ENCODE measurements at places on chromosomes 4 and X.

DNA sequence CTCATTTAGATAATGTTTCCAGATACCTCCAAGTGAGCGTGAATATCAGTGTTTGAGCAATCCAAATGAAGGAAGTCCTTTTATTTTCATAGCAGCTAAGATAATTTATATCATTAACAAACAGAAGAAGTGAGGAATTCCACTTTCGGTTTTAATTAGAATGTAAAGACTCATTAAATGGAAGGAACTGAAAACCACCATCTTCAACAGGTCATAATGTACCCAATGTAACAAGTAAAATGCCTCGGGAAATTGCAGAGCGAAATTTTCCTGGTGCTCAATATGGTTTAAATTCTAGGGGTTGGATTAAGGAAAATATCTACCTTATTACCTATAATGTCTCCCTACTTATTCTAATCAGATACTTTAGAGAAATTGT lies 33.9 kb upstream of the SLC9A7 start:
- DNase-seq = no peak

- DNase-seq = no peak
Observed at GRCh38 chrX:39262641-39263040, 461.4 kb downstream of the MID1IP1 start.

DNA sequence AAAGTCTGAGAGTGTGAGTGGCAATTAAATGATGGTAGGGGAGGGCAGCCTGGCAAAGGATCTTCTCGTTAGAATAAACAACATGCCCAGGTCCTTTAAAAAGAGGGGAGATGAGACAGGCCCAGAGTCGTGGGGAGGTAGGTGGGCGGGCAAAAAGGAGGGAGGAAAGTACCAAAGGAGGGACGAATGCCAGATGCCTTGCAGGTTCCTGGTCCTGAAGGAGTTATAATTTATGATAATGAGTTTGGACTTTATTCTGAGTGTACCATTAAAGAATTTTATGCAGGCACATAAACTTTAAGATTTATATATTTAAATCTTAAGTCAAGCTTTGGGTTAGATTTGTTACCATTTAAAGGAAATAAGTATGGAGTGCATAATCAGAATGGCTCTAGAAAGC lies 62.3 kb upstream of the SMARCA5 start:
- DNase-seq = no peak

DNA sequence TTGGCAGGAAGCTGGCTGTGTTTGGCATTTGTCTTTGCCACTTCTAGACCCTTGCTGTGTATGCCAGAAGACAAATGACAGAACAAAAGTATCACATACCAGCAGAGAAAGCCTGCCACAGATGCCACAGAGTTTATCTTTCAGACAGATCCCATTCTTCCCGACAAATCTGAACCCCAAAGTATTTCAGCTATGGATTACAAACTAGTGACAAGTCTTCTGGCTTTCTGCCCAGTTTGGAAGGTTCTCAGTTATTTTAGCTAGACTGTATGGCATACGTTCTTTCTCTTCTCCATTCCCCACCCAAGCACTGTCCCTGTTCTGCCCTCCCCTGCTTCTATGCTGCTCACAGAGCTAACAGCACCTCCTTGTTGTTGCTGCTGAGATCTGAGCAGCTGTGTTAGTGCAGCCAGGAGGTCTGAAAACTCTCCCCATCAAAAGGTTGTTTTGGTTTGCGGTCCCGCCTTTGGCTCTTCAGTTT lies 236.7 kb downstream of the FRAS1 start:
- DNase-seq = peak; percentile 46

GRCh38 chr4:173494013-173494970 lies 35.7 kb downstream of the HAND2 start:
- peak; percentile 62 for DNase-seq

DNA sequence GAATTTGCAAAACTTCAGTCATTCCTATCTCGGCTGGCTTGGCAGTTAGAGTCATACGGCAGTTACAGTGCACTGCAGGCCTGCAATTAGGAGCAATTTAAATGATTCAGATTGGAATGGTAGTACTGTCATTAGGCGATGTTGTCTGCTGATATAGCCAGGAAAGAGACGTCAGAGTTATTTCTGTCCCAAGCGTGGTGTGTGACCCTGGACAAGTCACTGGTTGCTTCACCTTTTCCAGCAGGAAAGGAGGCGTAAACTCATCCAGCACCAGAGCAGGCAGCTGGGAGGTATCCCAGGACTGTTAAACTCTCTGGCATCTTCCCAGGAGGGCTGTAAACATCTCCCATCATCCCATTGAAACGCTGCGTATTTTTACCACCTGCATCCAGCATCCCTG lies 836 bp upstream of the LNX1 start:
- DNase-seq = no peak

GRCh38 chr4:42078184-42078801 lies 74.2 kb downstream of the BEND4 start:
- DNase-seq = no peak

DNA sequence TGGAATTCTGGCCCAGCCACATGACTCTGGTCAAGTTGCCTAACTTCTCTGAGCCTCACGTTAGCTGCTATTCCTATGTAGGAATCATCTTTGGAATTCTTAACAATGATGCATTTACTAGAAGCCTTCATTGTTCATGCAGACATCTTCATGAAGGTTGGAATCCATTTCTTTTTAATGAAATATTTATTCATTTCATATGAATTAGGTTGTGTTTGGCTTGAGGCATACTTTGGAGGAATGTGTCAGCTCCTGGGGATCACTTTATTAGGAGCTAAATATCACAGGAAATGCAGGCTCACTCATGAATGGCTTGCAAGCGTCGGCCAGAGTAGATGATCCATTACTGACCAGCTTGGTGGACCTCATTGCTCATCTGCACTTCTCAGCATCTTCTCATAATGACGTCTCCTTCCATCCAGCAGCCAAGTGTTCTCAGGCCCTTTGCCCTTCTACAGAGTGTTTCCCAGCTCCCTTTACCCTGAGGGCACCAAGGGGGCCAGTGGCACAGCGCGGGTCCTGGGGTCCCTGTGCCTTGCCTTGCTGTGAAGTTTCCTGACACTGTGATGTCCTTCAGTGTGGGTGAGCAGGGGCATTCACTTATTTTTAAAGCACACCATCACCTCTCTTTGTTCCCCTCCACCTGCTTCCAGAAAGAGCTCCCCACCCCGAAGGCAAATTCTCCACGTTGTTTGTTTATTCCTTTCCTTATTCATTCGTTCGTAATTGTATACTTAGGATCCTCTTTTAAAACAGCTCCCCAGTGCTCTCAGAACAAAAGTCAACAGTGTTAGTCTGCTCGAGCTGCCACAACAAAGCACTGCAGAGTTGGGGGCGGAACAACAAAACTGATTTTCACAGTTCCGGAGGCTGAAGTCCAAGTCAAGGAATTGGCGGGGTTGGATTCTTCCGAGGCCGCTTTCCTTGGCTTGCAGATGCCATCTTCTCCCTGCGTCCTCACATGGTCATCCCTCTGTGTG lies 106.8 kb downstream of the STK32B start:
- no peak for DNase-seq

- no peak for DNase-seq
Observed at GRCh38 chrX:4547213-4547836, 833.9 kb upstream of the PRKX start.

- DNase-seq = no peak
Observed at GRCh38 chr4:112322866-112323265, 25.7 kb downstream of the ALPK1 start.

- DNase-seq = no peak
Observed at GRCh38 chr4:139958739-139959098, 195.3 kb downstream of the MAML3 start.

- no peak for DNase-seq
Observed at GRCh38 chr4:38105475-38106220, 145.4 kb downstream of the PTTG2 start.

- no peak for DNase-seq
Observed at GRCh38 chr4:104163820-104164219, 330.9 kb downstream of the CXXC4 start.

DNA sequence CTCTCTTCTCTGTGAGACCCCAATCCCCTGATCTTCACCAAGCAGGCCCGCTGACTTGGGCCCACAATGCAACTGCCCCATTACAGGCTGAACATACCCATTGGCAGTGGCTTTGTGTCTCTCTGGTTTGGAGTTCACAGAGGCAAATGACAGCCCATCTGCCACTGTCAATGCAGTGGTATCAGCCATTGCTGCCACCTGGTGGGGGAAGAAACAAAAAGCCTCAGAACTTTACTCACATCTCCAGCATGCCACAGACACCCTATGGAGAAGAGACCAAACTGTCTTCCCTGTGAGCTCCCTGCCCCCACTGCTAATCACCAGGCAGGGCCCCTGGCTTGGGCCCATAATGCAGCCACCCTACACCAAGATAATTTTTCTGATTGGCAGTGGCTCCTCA lies 729.3 kb upstream of the ACTRT1 start:
- DNase-seq = no peak

GRCh38 chrX:20527558-20528011 lies 260.9 kb upstream of the RPS6KA3 start:
- peak; percentile 2 for DNase-seq

- DNase-seq = no peak
Observed at GRCh38 chrX:2679534-2680485, 11.3 kb upstream of the CD99 start.

DNA sequence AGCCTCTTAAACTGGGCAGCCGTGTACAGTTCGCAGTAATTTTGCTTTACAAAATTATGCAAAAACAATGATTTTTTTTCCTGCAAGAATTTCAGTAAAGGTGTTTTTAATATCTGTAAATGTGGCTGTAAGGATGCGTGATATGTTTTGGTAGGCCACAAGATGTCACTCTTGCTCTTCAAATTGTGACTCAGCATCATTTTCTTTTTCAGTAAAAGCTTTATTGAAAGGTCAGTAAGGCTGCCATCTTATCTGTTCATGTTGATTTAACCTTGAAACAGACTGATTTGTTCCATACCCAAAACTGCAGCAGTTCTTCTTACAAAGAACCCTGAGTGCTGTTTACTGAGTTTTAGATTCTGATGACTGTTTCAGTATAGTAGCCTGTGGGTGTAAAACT lies 39.9 kb downstream of the TXLNG start:
- DNase-seq = peak; percentile 25

DNA sequence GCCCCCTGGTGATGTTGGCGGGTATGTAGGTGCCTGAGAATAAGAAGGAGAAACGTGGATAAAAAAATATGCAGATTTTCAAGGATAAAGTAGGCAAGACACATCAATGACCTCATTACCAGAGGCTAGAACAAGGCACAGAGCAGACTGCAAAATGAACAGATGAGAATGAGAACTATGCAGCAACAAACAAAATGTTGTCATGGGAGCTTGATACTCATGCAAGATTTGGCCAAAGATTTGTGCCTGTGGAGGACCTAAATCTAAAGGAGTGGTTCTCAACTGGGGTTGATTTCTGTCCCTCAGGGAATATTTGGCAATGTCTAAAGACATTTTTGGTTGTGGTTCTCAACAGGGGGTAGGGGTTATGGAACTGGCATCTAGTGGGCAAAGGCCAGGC lies 177.3 kb downstream of the FRMPD4 start:
- no peak for DNase-seq

- no peak for DNase-seq
Observed at GRCh38 chrX:153885968-153886903, at the start of gene L1CAM. Gene L1CAM (minus strand): TSS chrX:153886173. CDS start chrX:153875836, 10,337 bp downstream.

DNA sequence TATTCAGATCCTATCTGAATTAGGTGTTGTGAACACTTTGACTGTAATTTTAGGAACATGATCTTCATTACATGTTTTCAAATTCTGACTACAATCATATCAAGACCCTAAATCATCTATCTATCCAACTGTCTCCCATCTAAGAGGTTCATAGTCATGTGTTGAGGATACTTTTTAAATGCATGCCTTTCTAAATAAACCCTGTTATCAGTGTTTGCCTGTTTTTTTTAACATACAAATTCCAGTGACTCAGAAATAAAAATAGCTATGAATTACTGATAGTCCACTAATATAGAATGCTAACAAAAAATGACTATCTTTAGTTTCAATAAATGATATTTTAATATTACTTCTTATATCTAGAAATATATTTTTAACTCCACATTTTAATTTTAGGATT lies 8.0 kb downstream of the RAB28 start:
- DNase-seq = no peak

GRCh38 chr4:85486425-85487086 lies 11.6 kb downstream of the ARHGAP24 start:
- no peak for DNase-seq

DNA sequence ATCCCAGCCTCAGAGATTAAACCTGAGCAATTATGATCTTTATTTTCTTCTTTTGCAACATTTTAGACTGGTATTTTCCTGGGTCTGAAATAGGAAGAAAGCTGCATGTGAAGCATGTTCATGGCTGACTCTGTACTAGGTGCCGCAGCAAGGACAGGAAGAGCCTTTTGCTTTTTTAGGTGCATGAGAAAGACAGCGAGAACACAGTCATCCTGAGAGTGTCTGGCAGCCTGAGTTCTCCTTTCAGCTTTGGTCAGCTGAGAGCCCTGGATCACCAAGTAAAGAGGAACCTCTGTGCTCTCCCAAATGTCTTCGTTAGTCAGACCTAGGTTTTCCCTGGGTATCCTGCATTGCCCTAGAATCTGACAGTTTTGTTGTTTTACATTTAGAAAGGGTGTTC lies 29.8 kb downstream of the FAM149A start:
- no peak for DNase-seq

DNA sequence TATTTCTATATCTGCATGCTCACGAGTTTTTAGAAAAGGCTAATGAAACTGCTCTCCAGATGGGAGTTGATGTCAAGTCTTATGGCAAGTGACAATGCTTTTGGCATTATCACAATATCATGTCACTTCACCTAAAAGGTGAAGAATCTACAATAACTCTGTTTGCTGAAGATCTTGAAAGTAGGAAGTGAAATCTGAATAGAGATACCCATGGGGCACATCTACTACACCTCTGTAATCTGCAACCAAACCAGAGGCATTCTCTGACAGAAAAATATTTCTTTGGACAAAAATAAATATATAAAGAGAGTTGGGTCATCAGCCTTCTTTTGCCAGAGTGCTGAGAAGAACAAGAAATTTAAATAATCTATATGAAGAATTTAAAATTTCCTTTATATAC lies 3.9 kb upstream of the VAMP7 start:
- DNase-seq = no peak

- no peak for DNase-seq
Observed at GRCh38 chr4:88911246-88912212, 145.5 kb downstream of the FAM13A start.

GRCh38 chr4:52172166-52172565 lies 121.1 kb downstream of the SPATA18 start:
- DNase-seq = no peak

GRCh38 chrX:46693149-46693548 lies 65.8 kb downstream of the SLC9A7 start:
- DNase-seq = no peak

GRCh38 chr4:66852843-66853242 lies 692.5 kb downstream of the CENPC start:
- DNase-seq = no peak

DNA sequence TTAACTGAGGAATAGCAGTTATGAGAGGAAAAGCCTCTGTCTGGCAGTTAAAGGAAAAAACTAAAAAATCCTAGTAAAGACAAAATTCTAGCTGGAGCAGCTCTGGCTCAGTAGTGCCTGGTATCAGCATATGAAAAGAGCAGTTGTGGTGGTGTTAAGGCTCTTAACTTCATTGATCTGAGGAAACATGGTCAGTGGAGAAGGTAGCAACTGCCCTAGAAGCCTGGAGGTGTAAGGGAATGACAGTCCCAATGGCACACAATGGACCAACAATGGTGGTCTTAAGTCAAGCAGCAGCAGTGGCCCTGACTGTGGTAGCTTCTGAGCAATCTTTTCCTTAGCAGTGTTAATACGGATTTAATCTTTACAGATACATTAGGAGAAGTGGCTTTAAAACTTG lies 189.6 kb upstream of the POF1B start:
- DNase-seq = no peak

GRCh38 chr4:183758061-183758757 lies 99.1 kb downstream of the TRAPPC11 start:
- no peak for DNase-seq

GRCh38 chr4:24328310-24328709 lies 256.0 kb downstream of the DHX15 start:
- DNase-seq = no peak
